ENCODE measurements at places on chromosomes 7 and 10.

GRCh38 chr7:99623702-99624447 lies 7.1 kb downstream of the ZSCAN25 start:
- DNase-seq, result no peak

- DNase-seq, result no peak
Observed at GRCh38 chr7:132499065-132499464, 77.2 kb downstream of the PLXNA4 start.

- DNase-seq, result no peak
Observed at GRCh38 chr10:58209669-58210068, 58.0 kb downstream of the IPMK start.

DNA sequence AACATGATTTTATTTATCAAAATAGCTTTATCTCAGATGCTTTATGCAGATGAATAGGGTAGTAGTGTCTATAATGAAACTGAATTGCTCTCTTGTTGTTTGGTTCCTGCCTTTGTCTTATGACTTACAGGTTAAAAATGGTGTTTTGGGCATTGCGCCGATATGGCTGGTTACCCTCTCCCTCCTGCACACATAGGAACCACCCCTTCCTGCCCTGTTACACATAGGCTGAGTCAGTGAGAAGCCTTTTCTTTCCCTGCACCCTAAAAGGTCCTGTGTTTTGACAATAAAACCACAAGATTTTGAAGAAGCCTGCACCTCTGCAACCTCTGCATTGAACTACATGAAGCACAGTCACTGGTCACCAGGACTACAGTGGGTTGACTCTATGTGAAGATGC lies 655.8 kb upstream of the ANKRD30A start:
- DNase-seq, result no peak

DNA sequence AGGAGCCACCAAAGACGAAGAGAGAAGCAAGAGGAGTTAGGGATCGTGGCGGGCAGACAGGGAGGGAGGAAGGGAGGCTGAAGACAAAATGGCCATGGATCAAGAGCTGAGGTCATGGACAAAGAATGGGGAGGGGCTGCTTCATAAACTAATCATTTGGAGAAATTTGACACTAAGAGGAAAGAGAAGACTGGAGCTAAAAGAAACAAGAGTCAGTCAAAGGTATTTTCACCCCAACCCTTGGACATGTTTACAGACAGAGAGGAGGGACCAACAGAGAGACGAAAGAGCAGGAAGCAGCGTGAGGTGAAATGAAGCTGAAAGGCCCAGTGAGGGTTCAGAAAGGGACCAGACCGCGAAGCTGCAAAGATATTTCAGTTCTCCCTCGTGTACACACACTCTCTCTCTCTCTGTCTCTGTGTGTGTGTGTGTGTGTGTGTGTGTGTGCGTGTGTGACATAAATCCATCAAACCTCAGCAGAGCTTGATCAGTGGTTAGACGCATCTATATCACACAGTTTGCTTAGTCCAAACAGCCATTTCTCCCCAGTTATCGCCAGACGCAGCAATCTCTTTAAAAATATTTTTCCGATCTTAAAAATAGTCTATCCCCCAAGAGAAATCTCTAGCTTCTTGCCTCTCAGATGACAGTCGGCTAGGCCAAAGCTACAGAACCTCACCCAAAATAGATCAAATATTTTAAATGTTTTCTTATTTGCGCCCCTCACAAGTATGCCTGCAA lies 12.5 kb upstream of the CALD1 start:
- DNase-seq, result no peak

DNA sequence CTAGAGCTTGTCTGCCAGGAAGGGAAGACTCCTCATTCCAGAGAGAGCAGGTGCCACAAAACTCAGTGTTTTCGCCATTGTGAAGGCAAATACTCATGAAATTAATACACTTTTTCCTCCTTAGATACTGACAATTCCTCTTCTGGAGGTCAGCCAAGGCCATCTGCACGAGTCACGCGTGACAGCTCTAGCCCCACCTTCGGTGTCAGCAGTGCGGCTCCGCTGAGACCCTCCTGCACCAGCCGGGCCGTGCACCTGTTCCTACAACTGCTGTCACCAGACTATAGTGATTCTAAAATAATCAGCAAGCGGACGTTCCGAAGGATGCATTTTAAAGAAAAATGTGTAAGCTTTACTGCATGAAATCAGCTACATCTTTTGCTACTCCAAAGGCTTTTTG lies 127.7 kb downstream of the DIP2C start:
- no peak for DNase-seq

DNA sequence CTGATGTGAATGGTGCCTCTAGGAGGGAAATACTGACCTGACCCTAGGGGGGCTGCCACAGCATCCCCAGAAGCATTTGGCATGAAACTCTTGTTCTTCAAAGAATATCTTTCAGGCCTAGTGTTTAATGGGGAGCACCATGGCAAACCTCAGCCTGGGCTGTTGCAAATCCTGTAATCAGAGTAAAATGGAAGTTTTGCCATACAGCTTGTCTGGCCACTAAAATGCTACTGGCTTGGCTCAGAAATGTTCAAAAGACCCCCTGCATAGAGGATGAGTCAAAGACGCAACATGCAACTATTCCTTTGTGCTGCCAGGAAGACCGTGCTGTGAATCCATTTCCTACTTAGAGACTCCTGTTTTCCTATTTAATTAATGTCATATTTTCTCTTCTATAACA lies 26.7 kb downstream of the HECW1 start:
- no peak for DNase-seq

DNA sequence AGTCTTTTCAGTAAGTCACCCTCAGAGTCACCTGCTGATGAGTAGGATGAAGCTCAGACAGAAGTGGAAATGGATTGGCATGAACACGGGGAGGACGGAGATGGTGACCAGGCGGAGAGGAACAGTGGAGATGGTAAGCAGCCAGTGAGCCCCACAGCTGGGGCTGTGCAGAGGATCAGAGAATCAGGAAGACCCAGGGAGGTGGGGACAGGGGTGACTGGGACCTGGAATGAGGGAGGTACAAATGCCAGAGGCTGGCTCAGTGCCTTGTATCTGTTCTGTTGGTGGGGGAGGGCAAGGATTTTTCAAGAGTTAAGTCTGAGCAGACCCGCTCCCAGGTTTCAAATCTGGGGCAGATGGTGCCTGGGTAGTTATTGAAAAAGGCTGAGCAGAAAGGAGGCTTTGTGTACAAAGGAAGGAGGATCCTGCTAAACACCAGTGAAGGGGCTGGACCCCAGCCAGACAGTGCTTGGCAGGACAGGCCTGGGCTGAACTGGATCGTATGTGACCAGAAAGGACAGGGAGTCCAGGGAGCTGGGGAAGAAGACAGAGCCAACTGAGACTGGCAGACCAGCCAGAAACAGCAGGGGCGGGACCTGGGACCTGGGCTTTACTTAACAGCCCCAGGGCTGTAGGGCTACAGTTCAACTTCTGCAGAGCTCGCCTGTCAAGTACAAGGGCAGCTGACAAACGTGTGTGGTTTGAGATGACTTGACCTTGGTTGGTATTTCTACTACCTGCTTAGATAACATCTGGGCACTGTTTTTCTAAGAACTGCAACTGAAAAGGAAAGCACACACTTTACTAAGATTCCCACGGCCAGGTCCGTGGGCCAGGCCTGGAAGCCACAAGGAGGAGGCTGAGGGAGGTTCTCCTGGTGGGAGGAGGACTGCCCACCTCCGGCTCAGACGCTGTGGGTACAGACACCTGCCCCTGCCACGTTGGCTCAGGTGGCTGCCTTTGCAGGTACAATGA lies 13.2 kb upstream of the FRMPD2 start:
- no peak for DNase-seq

- no peak for DNase-seq
Observed at GRCh38 chr10:70348228-70348850, 34.1 kb downstream of the LRRC20 start.

GRCh38 chr7:120819861-120820260 lies 38.1 kb downstream of the TSPAN12 start:
- no peak for DNase-seq

DNA sequence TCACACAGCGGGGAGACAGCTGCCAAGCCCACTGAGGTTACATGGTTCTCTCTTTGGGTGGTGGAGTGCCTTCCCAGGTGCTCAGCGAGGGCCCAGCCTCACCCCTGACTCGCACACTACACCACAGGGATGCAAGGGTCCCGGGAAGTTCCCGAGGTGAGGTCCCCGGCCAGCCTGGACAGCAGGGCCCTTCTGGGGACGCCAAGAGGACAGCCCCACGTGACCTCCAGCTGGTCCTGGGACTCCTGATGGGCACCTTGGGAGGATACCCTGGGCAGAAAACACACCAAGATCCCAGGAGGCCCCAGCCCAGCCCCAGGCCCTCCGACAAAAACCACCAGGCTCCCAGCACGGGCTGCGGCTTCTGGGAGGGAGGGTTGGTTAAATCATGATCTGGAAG lies 8.3 kb downstream of the MICALL2 start:
- no peak for DNase-seq

DNA sequence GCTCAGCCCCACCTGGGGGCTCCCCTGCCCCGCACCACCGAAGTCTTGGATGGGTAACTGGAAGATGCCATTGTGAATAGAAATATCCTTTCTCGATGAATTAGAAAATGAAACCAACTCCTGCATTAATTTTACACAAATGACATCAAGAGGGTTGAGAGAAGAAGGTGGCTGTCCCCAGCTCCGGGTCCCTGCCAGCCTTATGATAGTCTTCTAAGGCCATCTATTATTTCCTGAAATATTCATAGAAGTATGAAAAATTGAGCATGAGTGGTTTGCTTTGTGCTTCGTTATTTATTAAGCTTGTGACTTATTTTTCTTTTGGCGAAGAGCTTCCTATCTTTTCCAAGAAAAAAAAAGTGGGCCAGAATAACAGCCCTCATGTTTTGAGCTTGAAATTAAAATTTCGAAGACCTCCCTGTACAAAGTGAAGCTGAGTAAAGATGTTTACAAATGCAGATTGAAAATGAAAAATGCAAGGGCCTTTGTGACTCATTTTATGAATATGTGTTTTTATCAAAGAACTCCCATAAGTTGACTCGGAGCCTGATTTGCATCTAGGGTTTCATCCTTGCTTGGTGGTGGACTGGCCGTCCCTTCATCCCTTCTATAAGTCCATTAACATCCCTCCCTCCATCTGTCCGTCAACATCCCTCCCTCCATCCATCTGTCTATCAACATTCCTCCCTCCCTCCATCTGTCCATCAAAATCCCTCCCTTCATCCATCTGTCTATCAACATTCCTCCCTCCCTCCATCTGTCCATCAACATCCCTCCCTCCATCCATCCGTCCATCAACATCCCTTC lies 20.5 kb upstream of the CFAP46 start:
- no peak for DNase-seq

DNA sequence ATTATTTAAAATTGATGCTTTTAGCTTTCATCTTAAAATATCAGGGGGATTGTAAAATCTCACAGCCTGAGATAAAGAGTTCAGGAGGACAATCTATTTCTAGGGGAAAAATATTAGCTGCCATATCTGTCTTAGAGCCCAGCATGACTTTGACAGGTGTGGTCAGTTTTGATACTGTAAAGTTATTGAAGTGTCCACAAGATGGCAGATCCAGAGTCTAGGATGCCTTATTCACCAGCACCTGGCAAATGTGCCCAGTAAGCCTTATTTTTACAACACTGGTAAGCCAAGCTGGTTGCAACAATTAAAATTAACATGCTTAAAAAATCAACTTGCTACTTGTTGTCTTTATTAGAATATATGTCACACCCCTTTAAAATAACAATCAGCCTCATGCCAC lies 579.3 kb downstream of the SH2D4B start:
- no peak for DNase-seq

DNA sequence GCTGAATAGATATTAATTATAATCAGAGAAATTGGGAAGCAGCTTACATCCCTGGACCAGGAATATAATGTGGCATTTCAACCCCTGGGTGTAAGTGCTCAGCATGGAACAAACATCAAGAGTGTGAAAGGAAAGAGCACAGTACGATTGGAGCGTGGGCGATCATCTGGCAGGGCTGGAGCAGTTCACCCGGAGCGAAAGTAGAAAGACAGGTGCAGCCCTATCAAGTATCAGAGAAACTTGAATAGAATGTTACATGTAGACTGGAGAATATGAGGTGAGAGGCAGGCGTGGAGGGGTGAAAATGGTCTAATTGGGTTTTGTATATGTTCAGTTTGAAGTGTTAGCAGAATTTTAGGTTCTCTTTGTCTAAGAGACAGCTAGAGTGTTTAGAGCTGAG lies 303.0 kb downstream of the MDFIC start:
- no peak for DNase-seq

DNA sequence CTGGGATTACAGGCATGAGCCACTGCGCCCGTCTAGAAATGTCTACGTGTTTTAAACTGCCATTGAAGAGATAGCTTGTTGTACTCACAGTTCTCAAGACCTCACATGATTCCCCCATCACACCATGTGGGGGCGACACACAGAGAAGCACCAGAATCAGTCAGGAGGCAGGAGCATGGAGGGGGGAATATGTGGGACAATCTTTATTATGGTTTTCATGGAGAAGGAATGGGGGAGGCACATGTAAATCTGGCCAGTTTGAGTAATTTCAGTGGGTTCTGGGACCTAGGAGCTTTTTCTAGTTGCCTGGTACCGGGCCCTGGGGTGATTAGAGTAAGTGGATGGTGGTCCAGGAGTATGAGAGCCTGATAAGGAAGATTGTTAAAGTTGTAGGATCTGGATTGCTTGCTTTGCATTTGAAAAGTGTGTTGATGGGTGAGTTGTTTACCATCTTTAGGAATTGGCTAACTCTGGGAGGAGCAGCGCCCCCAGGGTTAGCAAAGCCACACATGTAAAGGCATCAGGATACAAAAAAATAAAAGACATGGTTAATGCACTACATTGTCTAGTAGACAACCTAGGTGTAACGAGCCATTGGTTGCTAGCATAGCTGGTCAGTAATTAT lies 85.4 kb upstream of the SLC13A1 start:
- no peak for DNase-seq

- no peak for DNase-seq
Observed at GRCh38 chr10:12782537-12782936, 219.0 kb downstream of the CCDC3 start.

- DNase-seq, result no peak
Observed at GRCh38 chr7:117210397-117210796, 112.5 kb downstream of the WNT2 start.

- peak; percentile 73 for DNase-seq
Observed at GRCh38 chr7:7566651-7567611, at the start of gene MIOS. Gene MIOS (plus strand): TSS chr7:7566884. CDS start chr7:7572476, 5,592 bp downstream.

GRCh38 chr7:90692947-90693346 lies 96.8 kb downstream of the CDK14 start:
- DNase-seq, result no peak

DNA sequence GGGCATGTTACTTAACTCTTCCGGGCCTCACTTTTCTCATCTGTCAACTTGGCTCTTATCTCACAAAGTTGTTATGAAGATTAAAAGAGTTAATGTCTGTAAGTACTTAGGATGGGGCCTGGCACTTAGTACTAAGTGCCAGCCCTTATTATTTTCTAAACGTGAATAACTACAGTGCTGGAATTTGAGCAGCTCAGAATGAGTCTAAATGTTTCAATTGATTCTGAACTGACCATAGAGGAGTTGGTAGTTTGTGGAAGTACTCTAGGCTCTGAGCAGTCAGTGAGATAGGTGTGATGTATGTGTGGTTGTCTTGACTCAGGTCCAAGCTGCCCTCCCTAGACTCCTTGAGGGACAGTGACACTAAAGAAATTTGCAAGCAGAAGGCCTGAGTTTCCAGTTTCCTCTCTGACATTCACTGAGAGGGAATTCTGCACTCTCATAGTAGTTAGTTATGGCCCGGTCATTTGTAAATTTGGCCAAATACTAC lies 18.5 kb upstream of the JAZF1 start:
- DNase-seq, result no peak

Data from activated CD8-positive, alpha-beta memory T cell treated with anti-CD3 and anti-CD28 coated beads for 1 hour (primary cell).